ENCODE measurements at places on chromosomes 1 and 21. TPM values are rescaled to one million over a fixed set of nuclear protein-coding genes. Genes with fewer than 3 reads are reported as not detected.

MED8 gene
- total RNA-seq: 18.8 TPM

LGR6 gene
- total RNA-seq: 17.0 TPM

C1orf185 gene
- total RNA-seq: not detected

SPATA46 gene
- not detected for total RNA-seq

DNA sequence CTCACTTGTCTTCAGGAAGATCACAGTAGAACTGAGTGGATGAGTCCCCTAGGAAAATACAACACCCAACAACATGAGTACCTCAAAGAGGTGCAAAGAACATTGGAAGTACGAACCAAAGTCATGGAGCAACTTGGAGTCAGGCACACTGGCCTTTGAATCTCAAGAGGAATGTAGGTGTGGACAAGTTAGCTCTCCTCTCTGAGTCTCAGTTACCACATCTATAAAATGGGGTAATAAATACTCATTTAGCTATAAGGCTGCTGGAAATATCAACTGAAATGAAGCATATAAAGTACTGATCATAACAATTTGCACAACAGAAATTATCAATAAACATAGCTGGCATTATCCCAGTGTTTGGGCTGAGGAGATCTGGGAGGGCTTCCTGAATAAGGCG is 96.7 kb upstream of the JUN start:
- H3K4me1 ChIP-seq: peaks cover 40% of the 10 kb centered on the region
- H3K36me3 ChIP-seq: no peaks in the 10 kb centered on the region
- H3K4me3 ChIP-seq: no peak overlapping the region
- DNase-seq: no peak
- H3K27me3 ChIP-seq: no peaks in the 10 kb centered on the region

- H3K4me3 ChIP-seq: no peak overlapping the region
- peaks cover 17% of the 10 kb centered on the region for H3K4me1 ChIP-seq
- DNase-seq: no peak
- no peaks in the 10 kb centered on the region for H3K36me3 ChIP-seq
- H3K27me3 ChIP-seq: no peaks in the 10 kb centered on the region
Observed at GRCh38 chr1:50666849-50667248, 243.6 kb upstream of the DMRTA2 start.

DNA sequence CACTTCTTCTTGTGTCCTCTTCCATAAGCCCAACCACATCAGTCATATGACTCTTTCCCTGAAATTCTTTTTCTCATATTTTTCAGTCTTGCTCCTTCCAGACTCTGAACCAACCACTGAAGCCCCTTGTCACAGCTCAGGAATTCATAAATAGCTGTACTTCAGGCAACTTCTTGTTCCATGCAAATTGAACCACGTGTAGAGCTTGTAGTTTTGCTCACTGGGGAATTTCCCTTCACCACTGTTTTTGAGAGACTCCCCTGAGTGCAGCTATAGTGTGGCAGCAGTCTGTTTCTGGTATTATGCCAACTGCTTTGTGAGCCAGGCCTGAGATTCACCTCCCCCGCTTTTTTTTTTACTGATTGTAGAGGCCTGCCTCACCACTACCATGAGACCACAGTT is 150.3 kb upstream of the SPAG17 start:
- H3K4me3 ChIP-seq: no peak overlapping the region
- no peaks in the 10 kb centered on the region for H3K27me3 ChIP-seq
- no peaks in the 10 kb centered on the region for H3K36me3 ChIP-seq

DNA sequence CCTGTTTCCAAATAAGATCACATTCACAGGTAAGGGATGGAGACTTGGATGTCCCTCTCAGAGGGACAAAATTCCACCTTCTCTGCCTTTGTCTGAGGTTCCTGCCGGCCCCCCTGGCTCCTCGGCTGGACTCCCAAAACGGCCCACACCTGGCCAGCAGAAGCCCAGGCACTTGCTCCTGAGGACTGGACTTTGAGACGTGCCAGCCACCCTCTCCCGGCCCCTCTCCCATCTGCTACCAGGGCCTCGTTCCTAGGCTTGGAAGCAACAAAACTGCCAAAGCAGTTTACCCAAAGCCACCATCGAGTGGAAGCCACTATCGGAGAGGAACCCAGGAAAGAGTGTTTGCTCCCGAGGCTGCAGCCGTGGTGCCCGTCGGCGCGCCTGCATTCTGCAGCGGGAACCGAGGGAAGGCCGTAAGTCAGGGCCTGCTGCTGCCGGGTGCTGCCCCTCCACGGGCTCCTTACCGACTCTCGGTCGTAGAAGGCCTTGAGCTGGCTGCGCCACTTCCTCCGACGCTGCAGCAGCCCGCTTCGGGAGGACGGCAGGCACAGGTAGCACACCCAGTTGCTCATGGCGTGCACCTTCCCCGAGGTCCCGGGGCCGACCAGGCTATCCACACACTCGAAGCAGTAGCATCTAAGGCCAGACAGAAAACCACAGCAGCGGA is 3.5 kb downstream of the DNMT3L start:
- H3K27ac ChIP-seq: no peak overlapping the region
- H3K36me3 ChIP-seq: no peaks in the 10 kb centered on the region
- H3K4me3 ChIP-seq: no peak overlapping the region
- DNase-seq: no peak
